ENCODE measurements at places on chromosomes 16 and 17.

GRCh38 chr17:29612404-29613280 is 10.1 kb downstream of the CORO6 start:
- no peak for DNase-seq

DNA sequence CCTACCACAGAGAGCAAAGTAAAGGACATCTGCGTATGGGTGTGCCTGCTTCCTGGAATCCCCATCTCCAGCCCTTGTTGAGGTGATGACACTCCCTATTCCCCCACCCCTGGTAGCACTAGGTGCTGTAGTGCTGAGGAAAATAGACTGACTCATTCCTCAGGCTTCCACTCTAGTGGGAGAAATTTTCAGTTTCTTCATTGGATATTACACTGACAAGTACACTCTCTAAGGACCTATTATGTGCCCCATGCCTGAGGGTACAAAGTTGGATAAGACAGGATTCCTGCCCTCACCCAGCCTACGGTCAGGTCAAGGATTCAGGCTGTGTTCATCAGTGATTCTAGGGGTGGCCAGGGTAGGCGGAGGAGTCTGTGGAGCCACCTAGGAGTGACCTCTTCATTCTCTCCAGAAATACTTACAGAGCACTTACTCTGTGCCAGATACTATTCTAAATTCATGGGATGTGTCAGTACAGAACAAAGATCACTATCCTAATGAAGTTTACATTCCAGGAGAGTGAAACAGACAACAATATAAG is 4.5 kb upstream of the ZC3H7A start:
- peak; percentile 74 for DNase-seq

GRCh38 chr16:48347191-48347865 is 37.9 kb downstream of the SIAH1 start:
- no peak for DNase-seq

GRCh38 chr17:41360296-41360995 is 9.2 kb downstream of the KRT33B start:
- DNase-seq: peak; percentile 99

- DNase-seq: peak; percentile 79
Observed at GRCh38 chr17:56960596-56961538, at the start of gene COIL. Gene COIL (minus strand): TSS chr17:56961050. CDS start chr17:56961019, 31 bp downstream.

DNA sequence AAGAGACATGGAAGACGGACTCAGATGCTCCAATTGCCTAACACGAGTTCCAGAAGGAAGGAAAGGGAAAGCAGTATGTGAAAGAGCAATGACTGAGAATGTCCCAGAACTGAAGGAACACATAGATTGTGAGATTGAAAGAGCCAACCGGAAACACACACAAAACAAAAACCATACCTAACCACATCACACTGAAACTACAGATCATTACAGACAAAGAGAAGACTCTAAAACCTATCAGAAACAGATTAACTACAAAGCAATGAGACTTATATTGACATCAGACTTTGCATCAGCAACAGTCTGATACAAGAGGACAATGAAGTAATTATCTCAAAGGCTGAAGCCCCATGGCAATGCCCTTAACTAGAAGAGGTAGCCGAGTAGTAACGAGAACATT is 45.6 kb upstream of the CLEC18B start:
- no peak for DNase-seq

GRCh38 chr16:9868606-9869149 is 313.6 kb downstream of the GRIN2A start:
- DNase-seq: no peak

- DNase-seq: no peak
Observed at GRCh38 chr16:24775455-24775854, 46.0 kb downstream of the TNRC6A start.

GRCh38 chr16:30775131-30775391 is 11.9 kb downstream of the ZNF629 start:
- DNase-seq: no peak

- no peak for DNase-seq
Observed at GRCh38 chr16:1940273-1941161, 2.5 kb downstream of the MSRB1 start.

DNA sequence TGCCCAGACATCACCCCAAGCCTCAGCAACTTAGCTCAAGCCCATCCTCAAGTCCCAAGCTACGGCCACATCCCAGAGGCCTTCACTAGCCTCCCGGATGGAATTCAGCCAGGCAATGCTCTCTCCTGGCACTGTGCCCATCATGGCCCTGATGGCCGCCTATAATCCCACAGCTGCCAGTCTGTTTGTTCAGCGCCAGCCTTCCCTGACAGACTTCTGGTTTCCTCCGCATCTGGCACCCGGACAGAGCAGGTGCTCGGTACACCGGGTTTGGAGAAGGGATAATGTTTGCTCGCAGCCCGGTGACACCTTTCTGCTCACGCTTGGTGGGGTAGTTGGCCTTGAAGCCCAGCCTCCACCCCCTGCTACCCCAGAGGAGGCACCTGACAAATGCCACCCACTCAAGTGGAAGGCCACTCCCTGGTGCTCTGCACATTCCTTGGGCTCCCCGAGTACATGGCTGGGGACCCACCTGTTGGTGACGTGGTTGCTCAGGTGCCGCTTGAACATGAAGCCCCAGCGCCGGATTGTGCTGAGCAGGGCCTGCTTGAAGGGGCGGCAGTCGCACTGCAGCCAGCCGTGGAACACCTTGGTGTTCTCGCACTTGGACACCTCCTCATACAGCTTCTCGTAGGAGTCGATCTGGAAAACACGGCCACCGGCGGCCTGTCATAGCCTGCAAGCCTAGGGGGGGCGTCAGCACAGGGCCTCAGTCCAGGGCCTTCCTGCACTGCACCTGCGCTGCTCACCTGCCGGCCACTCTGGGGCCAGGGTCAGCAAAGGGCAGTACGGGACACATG is 47.1 kb downstream of the DNAH17 start:
- DNase-seq: no peak

DNA sequence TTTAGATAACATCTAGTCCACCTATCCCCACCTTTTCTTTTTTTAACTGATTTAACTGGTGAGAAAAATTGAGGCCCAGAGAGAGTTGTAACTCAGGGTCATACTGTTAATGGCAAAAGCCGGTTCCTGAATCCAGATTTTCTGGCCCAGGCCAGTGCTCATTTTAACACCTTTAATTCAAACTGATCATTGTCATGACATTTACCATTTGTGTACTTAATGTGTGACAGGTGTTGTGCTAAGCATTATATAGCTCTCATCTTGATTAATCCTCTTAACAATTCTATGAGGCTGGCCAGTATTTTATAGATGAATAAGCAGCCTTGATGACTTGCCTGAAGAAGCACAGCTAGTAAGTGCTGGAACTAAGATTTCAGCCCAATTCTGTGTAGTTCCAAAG is 14.4 kb downstream of the RHOT1 start:
- no peak for DNase-seq

DNA sequence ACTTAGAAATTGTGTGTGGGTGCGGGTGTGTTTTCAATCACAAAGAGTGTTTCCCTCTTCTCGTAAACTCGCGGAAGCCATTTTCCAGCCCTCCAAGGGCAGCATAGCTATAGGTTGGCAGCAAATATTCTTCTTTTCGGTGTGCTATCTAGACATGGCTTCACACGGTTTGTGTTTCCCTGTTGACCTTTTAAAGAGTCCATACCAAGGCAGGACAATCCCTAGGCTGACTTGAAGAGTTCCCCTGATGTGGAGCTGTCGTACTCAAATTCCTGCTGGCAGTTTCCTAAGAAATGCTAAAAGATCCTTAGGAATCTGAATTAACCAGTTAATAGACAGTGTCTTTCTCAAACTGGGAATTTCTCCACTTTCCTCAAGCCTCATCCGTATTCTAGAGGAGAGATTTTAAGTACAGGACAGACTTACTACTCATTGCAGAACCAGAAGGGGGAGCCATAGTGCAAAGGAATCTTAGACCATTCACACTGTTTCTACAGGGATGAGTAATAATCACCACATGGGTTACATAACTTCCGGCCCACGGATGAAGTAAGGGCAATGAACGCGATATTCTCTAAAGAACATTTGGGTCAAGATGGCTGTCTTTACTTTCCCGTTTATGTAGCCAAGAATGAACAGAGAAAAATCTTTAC is 288.6 kb upstream of the ELAC2 start:
- DNase-seq: peak; percentile 78

DNA sequence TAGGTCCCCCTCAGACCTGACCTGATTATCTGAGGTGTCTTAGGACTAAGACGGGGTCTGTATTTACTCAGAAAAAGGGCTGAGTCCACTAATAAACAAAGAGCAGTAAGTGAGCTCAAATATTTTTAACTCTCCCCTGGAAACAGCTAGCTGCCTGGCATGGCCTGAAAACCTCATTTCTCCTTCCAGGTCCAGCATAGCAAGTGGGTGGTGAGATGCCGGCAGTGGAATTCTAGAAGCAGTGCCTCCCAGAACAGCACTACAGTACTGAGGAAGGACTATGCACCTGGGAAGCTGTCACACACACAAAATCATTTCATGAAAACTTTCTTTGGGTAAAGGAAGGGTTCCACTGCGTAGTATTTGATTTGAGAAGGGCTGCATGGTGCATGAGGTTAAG is 29.5 kb upstream of the CFAP20 start:
- DNase-seq: no peak

GRCh38 chr16:4212211-4212933 is 29.5 kb downstream of the SRL start:
- no peak for DNase-seq

GRCh38 chr16:82585675-82586074 is 41.1 kb upstream of the CDH13 start:
- DNase-seq: peak; percentile 9

DNA sequence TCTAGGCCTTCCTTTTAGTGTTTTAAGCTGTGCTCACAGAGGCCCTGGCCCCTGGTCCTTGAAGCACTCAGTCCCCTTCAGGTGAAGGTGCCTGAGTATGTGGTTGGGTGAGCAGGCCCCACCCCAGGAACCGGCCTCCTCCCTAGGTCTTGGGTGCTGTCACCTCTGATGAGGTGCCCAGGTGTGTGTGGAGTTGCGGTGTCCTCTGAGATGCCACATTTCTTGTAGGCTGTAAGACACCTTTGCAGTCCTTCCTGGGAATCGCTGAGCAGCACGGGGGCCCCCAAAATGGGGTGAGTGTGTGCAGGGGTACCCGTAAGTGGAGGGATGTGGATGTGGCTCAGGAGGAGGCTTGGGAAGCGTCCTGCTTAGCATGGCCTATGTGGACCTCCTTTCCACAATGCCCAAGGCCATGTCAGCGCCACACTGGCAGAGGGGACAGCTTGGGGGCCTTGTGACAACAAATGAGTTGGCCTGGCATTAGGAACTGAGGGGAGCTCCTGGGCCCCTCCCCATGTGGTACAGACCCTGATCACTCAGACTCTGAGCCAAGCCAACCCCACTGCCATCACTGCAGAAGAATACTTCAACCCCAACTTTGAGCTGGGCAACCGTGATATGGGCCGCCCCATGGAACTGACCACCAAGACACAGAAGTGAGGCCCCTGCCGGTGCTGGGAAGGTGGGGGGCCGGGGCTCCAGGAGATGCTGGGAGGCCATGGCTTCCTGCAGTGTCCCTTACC is 11.2 kb downstream of the CORO6 start:
- no peak for DNase-seq

GRCh38 chr17:81890447-81891302 is 711 bp downstream of the ALYREF start:
- DNase-seq: no peak

GRCh38 chr17:67532326-67532871 is 155.3 kb downstream of the PITPNC1 start:
- DNase-seq: no peak

- DNase-seq: no peak
Observed at GRCh38 chr16:85601730-85602401, 11.3 kb upstream of the GSE1 start.

DNA sequence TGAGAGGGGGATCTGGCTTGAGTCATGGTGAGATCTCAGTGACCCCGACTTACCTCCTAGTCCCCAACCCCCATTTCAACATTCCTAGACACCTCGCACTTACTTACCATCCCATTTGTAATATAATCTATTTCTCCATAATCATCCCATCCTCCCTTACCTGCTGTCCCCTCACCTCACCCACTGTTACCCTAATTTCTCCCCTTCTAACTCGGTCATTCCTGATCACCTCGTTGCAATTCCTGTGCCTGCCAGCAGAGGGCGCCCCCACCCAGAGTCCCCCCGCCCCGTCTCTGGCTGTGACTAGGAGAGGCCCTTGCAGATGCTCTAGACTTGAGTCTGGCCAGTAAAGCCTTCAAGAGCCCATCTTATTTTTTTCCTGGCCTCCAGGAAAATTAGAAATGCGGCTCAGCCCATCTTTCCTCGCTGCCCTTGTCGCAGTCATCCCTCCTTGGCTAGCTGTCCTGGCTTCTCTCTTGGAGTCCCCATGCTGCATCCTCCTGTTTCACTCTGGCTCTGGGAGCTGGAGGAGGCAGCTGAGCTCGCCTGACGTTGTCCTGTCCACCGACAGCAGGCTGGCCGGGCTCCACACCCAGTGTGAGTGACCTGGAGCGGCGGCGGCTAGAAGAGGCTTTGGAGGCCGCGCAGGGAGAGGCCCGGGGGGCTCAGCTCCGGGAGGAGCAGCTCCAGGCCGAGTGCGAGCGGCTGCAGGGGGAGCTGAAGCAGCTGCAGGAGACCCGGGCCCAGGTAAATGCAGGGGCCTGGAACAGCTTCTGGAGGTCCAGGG is 5.0 kb downstream of the TBKBP1 start:
- DNase-seq: no peak

GRCh38 chr16:21274172-21274726 is 3.8 kb downstream of the CRYM start:
- no peak for DNase-seq

DNA sequence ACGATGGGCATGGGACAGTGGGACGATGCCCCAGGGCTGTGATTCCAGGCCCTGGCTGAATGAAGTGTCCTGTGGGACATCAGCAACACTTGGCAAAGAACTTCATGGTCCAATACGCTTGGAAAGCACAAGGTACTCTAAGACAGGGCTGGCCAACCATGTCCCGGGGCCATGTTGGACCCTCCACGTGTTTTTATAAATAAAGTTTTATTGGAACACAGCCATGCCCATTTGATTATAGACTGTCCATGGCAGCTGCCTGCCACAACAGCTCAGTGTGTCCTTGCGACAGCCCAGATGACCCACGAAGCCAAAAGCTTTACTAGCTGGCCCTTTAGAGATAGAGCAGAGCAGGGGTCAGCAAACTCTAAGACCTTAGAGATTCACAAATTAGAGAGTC is 282.1 kb downstream of the C16orf95 start:
- no peak for DNase-seq

DNA sequence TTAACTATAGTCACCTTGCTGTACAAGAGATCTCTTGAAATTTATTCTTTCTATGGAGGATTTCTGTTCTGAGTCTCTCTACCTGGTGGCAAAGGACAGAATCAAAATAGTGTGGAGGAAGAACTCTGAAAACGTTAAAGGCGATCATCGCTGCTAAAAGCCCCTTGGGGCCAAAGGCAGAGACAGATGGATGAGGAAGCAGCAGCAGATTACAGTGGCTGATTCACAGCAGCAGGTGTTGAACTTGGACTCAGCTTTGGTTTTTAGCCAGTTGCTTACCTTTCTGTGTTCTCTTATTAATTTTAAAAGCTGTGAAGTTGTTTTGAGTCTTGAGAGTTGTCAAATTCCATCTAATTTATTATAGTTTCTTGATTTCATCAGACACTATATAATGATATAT is 956.1 kb upstream of the GOT2 start:
- DNase-seq: no peak
